ENCODE measurements at places on chromosomes 3 and 15.
A peak's percentile ranks its signal among the peaks of the same experiment; 100 is the strongest.

DNA sequence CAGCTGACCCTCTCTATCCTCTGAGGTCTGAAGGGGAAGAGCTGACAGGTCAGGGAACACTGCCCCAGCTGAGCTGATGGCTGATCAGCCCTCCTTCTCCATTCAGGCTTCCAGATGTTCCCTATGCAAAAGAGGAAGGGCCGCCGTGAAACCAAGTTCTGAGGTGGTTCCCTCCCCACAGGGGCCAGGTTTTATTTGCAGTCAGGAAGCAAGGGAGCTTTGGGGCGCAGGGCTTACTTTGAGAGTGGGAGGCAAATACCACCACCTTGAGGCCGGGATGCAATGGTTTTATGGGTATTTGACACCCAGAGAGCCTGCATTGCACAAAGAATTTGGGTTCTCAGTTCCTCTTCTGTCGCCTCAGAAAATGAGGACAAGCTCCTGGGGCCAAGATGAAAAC is 186.9 kb downstream of the ARRDC4 start:
- no peak for DNase-seq

- peak; percentile 72 for DNase-seq
Measured at GRCh38 chr3:25441234-25441856, 13.3 kb downstream of the RARB start.

- no peak for DNase-seq
Measured at GRCh38 chr3:109356442-109357155, 19.3 kb upstream of the DPPA4 start.

- DNase-seq, result no peak
Measured at GRCh38 chr3:141846050-141846433, 30.4 kb upstream of the ATP1B3 start.

DNA sequence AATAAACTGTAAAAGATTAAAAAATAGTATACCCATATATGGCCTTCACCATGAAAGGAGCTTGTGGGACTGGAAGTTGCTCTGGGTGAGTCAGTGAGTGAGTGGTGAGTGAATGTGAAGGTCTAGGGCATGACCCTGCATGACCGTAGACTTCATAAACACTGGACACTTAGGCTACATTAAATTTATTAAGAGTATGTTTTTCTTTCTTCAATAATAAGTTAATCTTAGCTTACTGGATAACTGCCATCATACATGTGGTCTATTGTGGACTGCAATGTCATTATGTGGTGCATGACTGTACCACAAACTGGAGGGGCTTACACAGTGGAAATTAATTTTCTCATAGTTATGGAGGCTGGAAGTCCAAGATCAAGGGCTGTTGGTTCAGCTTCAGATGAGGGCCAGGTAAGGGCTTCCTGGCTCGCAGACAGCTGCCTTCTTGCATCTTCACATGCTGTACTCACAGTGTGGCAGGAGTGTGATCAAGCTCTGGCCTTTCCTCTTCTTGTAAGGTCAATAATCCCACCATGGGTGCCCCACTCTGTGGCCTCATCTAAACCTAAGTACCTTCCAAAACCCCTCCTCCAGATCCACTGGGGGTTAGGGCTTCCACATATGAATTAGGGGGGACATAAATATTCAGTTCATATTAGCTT is 40.8 kb upstream of the PRR23E start:
- no peak for DNase-seq

GRCh38 chr3:114274929-114275328 is 18.9 kb upstream of the TIGIT start:
- DNase-seq, result peak; percentile 61

DNA sequence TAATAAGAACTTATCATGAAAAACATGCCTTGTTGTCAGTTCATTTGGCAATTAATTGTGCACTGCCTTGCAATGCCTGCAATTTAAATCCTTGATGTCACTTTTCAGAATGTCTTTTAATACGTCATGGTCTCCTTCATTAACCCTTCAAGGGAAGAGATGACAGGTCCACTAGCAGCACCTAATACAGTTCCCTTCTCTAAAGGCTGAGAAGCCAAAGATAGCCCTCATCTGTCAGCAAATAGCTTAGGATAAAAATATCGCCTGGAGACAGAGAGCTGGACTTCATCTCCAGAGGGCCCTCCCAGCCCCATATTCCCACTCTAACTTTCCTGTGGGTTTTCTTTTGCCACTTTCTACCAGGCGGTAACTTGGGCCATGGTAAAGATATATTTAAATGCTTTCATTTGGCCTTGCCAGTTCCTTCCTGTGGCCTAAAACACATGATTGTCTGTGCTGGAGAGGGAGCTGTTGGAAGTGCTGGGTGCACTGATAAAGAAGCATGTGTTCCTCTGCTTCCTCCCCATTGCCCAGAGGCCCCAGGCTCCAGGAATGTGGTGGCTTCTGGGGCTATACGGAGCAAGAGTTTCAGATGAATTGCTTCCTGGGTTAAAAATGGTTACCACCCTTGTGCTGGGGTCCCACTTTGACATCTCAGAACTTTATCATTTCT is 76.3 kb upstream of the UMPS start:
- DNase-seq, result no peak

DNA sequence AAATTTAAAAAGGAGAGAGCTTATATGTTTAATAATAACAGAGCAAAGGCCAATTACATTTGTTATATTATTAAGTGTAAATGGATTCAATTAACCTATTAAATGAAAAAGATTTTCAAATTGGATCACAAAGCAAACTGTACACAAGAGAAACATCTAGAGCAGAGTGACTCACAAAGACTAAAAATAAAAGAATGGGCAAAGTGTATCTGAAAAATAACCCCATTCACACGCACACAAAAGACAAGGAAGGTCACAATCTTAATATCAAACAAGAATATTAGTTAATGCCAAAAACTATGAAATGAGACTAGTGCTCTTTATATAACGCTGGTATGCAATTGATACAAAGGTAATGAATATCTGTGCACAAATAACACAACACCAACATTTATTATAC is 65.7 kb downstream of the MOBP start:
- no peak for DNase-seq

DNA sequence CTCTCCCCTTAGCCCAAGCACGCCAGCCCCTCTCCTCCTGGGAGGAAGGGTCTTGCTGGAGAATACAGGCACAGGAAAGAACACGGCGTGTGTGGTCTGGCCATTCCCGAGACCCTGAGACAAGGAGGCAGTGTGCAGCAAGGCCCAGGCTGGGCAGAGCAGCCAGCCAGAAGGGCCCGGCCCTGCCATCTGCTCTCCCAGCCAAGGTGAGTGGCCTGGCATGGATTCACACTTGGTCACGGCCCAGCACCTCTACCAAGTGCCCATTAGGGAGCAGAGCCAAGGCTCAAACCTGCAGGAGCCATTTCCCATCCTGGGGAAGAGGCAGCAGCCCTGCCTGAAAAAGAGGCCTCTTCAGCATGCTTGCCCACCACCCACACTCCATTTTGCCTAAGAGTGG is 28.6 kb downstream of the MEGF11 start:
- no peak for DNase-seq

- DNase-seq, result peak; percentile 94
Measured at GRCh38 chr3:135503760-135504686, 461.5 kb upstream of the PPP2R3A start.

DNA sequence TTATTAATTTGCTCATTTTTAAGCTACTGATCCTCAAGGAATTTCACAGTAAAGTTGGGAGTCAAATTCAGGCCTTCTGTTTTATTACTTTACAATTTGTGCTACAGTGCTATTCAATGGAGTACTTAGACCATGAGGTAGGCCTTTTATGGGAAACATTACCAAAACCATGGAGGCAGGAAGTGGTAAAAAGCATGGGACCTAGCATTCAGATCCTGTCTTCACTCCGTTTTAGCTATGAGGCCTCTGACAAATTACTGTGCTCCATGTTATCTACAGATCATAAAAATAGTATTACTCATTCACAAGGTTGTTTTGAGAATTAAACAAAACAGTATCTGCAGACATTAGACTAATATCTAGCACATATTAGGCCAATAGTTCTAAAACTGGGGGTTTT is 140.6 kb upstream of the SLITRK3 start:
- DNase-seq, result no peak

- DNase-seq, result no peak
Measured at GRCh38 chr15:67836134-67836455, 3.8 kb downstream of the RNU6-1 start.

DNA sequence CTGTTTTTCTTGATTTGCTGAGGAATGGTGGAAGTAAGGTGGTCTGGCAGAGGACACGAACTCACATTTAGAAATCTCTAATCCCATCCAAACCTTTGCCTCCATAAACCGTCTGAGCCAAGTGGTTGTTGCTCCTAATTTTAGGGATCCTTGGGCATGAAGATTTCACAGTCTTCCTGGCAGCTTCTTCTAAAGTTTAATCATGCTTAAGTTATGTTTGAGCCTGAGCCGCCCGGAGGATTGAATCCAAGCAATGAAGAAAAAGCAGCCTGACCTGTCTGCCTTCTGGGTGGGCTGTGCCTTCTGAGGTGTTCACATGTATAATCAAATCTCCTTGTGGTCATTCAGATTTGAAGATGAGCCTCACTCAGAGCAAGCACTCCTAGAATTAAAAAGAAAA is 249.0 kb downstream of the CD47 start:
- no peak for DNase-seq

DNA sequence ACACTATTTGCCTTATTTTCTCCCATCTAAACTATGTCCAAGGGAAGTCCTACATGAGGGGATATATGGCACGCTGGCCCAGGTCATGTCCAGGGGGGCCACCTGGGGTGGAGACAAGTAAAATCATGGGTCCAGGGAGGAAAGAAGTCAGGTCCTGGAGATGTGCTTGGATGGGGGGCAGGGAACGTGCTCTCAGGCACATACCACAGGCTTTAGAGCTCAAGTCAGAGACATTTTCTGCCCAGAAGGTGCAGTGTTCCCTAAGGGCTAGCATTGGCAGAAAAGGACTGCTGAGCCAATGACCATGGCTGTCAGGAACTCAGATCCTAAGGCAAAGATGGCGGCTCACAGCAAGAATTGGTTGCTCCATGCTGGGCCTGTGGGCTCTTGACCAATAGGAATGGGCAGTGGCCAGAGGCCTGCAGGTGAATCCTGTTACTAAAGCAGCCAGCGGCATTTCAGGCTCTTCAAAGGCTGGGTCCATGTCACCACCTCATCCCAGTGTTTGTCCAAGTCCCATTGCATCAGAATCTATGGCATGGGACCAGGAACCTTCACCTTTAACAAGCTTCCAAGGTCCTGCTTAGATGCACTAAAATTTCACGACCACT is 175.0 kb downstream of the RPLP1 start:
- DNase-seq, result no peak

DNA sequence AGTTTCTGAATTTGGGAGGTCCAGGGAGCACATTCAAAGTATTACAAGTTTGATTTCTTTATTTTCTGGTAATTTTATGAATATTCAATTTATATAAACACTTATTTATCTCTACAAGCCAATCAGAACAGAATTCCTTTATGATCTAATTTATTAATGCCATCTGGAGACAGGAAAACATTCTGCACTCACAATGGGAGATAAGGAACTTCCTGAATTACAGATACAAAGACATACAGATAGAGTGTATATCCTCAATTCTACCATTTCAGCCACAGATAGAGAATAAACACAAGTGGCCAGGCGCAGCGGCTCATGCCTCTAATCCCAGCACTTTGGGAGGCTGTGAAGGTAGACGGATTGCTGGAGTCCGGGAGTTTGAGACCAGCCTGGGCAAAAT is 86.0 kb downstream of the IQCH start:
- DNase-seq, result no peak

DNA sequence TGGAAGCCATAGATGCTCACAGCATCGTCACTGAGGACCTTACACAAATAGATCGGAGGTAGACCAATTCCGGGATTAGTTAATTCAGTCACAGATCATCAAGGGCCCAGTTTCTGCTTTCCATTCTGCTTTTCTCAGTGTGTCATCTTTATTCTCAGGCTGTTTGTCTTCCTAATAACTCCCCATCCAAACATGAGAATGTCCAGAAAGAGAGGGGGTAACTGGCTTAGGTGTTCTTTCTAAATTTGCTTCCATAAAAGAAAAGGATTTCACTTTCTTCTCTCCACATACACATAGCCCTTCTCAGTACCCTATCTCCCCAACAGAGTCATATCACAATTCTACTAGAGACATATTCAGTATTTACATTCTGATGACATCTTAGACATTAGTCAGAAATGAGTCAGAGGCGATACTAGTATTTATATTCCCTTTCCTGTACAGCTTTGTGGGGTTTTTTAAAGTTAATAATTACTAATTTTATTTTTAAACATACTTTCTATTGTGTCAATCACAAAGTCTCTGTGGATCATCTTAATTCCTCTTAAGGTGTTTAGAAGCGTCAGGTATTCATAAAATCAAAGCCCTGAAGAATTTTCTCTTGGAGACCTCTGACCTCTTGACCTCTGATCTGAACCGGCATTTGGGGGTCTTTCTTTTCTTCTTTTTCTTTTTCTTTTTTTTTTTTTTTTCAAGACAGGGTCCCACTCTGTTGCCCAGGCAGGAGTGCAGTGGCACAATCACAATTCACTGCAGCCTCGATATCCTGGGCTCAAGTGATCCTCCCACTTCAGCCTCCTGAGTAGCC is 24.3 kb upstream of the IL12A start:
- DNase-seq, result no peak

- DNase-seq, result no peak
Measured at GRCh38 chr3:126515066-126515706, 2.4 kb downstream of the UROC1 start.

DNA sequence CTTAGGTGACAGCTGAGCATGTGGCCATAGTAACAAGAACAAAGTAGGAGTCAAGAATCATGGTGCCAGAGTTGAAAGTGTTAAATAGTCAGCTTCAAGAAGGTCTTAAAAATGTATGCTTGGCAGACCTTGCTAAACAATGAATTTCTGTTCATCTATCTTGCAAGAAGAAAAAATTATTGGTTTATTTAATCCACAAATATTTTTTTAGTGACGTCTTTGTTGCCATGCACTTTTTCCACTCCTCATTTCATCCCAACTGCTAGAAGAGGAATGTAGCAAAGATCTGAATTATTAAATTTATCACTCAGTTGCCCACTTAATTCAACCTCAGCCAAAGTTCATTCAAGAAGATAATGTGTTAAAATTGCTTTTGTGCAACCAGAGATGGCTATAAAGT is 3.2 kb upstream of the SLC4A7 start:
- DNase-seq, result no peak

GRCh38 chr3:15497964-15498363 is 23.5 kb downstream of the COLQ start:
- DNase-seq, result peak; percentile 26

- DNase-seq, result no peak
Measured at GRCh38 chr15:33503681-33504080, 192.9 kb downstream of the RYR3 start.

DNA sequence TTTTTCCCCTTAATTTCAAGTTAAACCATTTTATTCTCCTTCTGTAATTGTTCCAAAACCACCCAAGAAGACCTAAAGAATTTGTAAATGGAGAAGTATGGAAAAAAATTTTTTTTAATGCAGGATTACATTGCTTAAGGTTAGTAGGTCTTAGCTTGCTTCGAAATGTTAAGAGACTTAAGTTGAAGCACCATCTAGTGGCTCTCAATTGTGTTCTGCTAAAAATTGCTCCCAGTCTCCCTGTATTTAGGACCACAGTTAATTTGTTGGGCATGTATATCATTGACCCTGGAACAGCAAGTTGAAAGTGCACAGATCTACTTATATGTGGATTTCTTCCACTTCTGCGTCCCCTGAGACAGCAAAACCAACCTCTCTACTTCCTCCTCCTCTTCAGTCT is 32.4 kb downstream of the CD200R1L start:
- DNase-seq, result peak; percentile 68

- DNase-seq, result no peak
Measured at GRCh38 chr3:58659051-58659675, 7.4 kb downstream of the FAM3D start.
